ENCODE measurements at places on chromosomes 2 and 18.

DNA sequence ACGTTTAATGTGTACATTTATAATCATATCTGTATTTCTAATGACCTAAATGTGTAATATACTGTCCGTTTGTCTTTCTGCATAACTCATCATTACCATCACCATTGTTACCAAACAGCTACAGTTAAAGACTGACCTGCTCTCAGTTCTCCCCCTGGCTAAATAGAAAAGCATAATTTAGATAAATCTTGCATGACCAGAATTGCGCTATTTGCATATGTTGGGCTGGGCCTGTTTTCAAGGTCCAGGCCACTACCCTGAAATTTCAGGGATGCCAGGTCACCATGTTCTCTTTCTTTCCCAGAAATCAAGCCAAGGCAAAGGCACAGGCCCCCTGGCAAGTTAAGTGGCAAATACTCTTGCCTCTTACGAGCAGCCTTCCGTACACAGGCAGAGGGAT lies 78.4 kb downstream of the MARCHF4 start:
- no peak for DNase-seq

GRCh38 chr2:169036736-169037440 lies 5.8 kb upstream of the ABCB11 start:
- no peak for DNase-seq

DNA sequence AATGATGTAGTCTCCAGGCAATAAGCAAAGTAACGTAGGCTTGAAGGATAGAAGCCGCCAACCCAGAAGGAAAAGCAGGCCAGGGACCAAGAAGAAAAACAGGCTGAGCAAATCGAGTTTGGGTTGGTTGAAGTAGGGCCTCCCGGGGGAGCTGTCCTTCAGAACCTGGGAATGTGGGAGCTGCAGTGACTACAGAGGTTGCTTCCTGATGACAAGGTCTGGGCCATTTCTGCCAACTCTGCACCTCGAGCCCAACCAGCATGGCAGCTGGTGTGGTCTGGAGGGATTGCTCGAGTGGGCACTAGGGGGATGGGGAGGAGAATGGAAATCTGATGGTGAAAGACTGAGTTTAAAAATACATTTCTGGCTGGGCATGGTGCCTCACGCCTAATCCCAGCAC lies 14.1 kb downstream of the ACMSD start:
- no peak for DNase-seq

DNA sequence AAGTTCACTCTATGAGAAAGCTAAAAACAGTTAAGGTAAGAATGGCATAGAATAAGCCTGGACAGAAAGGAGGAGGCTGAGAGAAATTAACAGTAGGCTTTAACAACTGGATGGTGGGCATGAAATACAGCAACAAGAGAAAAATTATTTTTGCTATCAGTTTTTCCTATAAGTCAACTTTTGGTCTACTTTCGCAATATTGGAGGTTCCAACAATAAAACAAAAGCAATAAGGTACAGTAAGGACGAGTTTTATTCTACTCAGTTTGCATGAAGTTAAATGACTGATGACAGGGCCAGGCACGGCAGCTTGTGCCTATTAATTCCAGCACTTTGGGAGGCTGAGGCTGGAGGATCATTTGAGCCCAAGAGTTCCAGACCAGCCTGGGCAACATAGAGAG lies 17.3 kb downstream of the RAB1A start:
- no peak for DNase-seq

GRCh38 chr2:240514631-240515030 lies 43.2 kb downstream of the ANKMY1 start:
- DNase-seq, result no peak

DNA sequence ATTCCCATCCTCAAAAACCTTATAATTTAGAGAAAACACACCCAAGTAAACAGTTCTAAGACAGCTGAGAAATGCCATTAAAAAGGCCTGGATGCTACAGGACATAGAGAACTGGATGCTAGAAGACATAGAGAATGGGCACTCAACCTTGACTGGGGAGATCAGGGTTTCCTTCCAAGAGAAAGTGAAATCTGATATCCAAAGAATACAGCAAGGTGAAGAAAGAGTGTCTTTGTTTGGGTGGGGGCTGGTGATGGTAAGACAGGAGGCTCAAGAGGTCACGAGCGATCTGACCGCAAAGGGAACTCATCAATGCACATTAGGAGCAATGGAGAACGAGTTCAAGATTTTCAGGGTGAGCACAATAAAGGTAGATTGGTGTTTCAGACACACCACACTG lies 31.6 kb downstream of the EPB41L3 start:
- DNase-seq, result no peak

DNA sequence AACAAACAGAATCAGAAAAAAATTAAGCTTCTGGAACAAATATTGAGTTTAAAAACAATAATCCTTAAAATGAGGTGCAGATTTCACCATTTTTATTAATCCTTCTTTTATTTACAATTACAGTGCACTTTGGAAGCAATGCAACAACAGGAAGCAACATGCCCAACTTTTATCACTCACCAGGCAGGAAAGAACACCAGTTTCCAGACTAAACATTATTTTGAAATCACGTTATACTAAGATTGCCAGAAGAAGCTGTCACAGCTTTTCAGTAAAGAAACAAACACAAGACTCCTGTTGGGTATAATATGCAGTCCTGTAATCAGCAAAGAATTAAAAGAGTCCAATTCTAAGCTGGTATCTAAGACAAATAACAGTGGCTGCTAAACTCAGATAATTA lies 137.9 kb upstream of the ZC3H15 start:
- no peak for DNase-seq

DNA sequence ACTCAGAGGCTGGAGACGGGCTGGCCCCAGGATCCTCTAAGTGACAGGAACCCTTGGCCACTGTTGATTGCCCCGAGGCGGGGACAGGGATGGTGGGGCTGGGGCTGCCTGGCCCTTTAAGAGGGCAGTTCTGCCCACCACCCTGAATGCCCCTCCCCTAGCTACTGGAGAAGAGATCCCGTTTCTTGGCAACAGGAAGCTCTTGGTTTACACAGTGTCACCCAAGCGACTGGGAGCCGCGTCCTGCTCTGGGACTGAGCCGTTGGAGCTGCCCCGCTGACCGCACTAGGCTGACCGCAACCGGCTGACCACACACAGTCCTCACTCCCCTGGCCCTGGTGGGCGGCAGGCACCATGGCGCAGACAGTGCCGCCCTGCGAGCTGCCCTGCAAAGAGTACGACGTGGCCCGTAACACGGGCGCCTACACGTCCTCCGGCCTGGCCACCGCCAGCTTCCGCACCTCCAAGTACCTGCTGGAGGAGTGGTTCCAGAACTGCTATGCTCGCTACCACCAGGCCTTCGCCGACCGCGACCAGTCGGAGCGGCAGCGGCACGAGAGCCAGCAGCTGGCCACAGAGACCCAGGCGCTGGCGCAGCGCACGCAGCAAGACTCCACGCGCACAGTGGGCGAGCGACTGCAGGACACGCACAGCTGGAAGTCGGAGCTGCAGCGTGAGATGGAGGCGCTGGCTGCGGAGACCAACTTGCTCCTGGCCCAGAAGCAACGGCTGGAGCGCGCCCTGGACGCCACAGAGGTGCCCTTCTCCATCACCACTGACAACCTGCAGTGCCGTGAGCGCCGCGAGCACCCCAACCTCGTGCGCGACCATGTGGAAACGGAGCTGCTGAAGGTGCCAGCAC lies at the start of gene TEKT4:
Gene TEKT4, plus strand, starts transcription at position 205 of the 862 bp plus-strand sequence. Its CDS starts 150 bp downstream, at position 355.
- no peak for DNase-seq

DNA sequence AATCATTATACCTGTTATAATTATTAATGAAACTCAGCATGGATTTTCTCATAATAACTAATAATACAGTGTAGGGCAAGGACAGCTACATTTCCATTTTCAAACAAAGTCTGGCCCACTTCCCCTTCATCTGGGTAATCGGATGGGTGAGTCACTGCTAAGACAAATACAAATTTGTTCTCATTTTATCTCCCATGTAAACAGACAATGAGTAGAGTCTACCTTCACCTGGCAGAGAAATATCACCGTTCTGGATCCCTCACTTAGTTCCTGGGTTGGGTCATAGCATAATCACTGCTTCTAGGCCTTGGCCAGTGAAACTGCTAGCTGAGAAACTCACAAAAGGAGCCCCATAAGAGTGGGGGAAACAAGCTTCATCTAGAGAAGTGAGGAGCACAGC lies 9.2 kb downstream of the CNTNAP5 start:
- no peak for DNase-seq

DNA sequence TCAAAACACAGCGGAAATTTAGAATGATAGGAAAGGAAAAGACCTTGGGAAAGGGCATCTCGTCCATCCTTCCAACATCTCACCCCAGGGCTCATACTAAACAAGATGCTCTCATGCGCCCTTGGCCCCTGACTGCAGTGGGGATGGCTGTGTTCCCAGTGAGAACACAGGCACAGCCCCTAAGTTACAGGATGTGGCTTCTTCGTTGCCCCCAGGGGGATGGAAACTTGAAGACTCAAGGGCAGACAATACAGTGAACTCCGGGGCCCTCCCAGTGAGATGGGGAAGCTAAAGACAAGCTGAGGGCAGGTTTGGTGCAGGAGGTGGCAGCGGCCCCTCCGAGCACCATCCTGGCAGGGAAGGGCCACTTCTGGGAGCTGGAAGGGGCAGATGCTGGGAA lies 139.7 kb downstream of the INO80D start:
- DNase-seq, result no peak

DNA sequence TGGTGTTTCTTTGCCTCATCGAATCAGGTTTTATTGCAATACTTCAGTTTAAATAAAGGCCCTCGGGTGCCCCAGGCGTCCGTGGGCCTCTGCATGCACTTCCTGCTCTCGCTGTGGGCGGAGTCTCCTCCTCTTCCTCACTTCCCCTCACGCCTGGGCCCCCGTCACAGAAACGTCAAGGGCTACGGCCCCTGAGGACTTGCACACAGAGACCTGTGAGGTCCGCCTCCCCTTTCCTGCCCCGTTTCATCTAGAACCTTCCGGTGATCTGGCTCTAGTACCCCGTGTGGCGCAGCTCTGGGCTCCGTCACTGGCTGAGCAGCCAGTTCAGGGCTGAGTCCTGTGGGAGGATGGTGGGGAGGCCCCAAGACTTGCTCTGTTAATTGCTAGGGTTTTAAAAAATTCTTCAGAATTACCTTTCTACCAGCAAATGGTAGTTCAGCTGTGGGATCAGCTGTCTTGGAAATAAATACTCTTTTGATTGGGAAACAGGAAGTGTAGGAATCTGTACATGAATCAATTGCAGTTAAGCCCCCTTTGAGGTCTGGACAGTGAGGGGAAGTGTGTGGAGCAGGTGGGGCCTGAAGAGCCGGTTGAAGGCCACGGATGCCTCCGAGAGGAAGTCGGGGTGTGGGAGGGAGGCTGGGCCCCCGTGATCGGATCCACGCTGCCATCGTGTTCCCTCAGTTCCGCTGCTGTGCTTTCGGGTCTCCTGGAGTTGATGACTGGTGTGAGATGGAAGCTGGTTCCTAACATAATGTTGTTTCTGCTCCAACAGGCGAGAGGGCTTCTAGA lies 10.2 kb downstream of the NFATC1 start:
- no peak for DNase-seq

- peak; percentile 94 for DNase-seq
These were observed 5.5 kb downstream of the DCTN1 start for GRCh38 chr2:74374509-74375205.

- DNase-seq, result no peak
These were observed 1.4 kb downstream of the ARID5A start for GRCh38 chr2:96537734-96538486.

DNA sequence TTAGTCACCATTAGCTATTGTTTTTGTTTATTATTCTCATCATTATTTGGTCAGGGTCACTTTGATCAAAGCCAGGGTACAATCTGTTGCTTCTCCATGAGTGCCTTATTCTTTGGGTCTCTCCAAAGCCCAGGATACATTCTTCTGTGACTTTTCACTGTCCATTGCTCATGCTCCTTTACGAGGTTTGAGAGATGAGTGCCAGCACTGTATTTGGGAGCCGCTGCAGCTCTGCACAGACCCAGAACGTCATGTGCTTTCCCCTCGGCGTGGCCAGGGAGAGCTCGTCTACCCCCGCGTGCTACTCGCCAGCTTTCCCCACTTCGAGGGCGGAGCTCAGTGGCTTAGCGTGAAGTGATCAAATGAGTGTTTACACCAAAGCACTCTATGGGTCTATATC lies 123.7 kb downstream of the COL6A3 start:
- no peak for DNase-seq

GRCh38 chr2:221267773-221268425 lies 304.2 kb downstream of the EPHA4 start:
- no peak for DNase-seq

- DNase-seq, result no peak
These were observed 879 bp upstream of the GALNT5 start for GRCh38 chr2:157256626-157257025.

DNA sequence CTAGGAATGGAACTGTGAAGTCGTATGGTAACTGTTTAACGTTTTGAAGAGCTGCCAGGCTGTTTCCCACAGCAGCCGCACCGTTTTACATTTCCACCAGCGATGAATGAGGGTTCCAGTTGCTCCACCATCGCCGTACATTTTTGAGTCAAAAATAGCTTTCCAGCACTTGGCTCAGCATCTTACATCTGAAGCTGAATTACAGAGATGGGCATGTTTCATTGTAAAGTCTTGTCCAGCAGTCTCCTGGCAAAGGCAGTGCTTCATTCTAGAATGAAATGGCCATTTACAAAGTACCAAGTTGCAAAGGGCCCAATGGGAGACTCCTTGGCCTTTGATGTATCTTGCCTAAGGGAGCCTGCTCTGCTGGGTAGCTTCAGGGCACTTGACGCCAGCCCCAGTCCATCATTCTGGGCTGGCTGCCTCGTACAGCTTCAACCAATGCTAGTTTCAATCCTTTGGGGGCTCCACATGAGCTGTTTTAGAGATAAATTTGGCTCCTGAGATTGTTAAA lies 45.1 kb downstream of the ATIC start:
- no peak for DNase-seq
